ENCODE measurements at places on chromosomes 11 and 22. TPM values are rescaled to one million over a fixed set of nuclear protein-coding genes. Genes with fewer than 3 reads are reported as not detected.

DNA sequence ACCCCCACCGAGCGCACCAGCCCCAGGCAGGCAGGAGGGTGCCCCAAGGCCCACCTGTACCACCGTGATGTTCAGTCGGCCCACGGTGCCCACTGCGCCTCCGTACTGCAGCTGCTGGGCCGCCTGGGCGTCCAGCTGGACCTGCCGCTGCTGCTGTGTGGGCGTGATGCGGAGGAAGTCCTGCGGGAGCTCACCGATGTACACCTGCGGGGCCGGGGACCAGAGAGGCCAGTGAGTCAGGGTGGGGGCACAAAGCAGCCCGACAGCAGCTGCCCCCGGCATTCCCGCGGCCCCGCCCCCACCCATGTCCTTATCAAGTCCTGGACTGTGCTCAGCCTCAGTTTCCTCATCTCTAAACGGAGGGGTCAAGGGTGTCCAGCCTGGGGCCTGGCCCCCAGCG, 13.8 kb downstream of the TOLLIP start:
- DNase-seq, result no peak

GRCh38 chr22:50008151-50009040, 4.2 kb downstream of the IL17REL start:
- peak; percentile 65 for DNase-seq

- no peak for DNase-seq
These were observed 263 bp downstream of the EHD1 start for GRCh38 chr11:64878223-64878493.

GRCh38 chr11:35550374-35551036, 25.1 kb upstream of the PAMR1 start:
- no peak for DNase-seq

TEX12 gene
- total RNA-seq, result not detected

Data from left lung (tissue), 14 donors.